ENCODE measurements at places on chromosomes 12 and 14.

DNA sequence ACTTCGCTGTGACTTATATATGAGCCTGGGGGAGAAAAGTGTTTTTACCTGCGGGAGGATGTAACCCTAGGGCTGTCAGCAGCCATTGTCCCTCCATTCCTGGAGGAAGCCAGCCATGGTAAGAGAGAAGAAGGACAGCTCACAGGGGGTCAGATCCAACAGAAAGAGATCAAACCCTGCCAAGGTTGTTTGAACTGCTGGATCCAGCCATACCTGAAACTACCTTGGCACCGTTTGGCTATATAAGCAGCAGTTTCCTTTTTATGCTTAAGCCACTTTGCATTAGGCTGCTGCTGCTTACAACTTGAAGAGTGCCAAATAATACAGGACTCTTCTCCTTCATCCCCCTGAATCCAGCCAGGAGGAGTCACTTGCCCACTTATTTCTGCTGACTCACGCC lies 205.5 kb downstream of the PHETA1 start:
- DNase-seq = no peak

DNA sequence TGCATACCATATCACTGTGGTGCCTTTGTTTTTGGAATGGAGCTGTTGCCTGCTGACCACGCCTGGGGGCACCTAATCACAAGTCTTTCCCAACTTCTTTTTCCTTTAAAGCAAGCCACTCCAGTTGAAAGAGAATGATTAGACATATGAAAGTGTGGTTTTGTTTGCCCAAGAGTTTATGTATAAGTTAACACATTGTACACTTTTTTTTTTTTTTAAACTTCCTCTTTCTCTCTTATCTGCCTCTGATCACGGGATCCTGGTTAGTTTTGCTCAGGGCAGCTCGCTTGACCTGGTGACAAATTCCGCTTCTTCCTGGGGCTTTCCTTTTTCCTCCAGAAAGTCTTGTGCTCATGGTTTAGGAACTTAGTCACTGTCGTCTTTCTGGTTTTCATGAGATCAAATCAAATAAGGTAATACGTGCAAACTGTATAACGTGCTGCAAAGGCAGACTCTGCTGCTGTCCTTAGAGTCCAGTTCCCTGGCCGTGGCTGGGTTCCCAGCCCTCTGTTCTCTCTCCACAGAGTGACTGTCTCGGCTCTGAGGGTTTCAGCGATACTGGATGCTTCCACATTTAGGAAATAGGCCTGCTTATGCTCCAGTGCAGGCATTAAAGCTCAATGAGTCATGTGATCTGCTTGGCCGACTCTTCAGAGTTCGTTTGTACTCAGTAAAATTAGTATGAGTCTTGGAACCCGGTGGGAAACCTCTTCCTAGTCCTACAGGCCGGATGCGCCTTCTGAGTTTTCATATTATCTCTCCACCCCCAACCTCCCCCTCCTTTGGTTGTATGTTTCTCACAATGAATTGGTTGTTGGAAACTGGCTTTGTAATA lies 15.2 kb downstream of the RASSF3 start:
- DNase-seq = no peak

DNA sequence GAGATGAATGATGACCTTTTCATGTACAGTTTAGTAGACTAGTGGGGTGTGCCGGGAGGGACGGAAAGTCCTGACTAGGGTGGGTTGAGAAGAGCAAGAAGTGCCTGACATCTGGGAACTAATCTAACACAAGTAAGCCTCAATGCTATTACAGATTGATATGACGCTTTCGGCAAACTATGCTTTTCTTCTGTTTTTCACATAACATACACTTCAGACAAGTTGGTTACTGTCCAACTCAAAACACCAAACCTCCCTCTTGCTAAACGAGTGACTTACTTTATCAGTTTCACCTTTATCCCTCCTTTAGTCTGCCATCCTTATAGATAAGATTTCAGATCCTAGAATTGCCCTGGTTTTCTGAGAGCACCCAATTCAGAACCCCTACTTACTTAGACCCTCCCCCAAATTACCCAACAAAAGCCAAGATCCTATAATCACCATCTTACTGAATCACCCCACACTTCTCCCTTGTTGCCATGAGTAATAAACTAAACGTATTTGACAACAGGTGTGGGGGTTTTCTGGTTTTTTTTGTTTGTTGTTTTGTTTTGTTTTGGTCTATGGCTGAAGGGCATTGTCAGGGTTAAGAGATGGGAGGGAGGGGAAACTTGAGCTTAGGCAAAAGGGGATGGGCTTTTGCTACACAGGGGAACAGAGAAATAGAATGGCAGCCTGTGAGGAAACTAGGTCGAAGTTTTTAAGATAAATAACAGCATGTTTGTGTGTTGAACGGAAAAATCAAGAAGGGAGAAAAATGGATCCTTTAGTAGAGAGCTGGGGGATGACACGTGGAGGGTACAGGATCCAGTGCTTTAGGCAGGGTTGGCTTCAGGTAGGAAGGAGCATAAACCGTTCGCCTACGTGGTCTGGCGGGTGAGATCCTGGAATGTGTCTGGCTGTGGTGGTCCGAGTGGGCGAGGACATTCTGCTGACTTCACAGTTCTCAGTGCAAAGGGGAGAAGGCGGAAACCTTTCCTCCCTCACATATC lies 6.1 kb upstream of the PSMA3 start:
- no peak for DNase-seq

DNA sequence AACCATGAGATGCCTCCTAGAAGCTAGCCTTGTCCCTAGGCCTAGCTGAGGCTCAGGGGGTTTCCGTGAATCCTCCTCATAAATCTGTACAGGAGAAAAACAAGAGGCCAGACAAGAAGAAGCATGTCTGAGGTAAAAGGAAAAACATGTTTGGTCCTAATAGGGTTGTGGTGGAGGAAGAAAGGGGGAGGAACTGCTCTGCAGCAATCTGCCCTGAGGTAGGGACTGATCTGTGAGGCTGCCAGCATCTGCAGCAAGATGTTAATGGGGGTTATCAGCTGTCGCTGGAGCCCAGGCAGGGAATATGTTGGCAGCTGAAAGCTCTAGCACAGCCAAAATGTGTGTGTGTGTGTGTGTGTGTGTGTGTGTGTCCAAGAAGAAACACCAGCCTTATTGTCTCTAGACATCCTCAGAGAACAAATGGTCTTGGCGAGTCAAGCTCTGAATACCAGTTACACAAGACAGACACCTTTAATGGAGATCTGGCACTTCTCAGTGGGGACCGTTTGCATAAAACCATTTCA lies 218.5 kb downstream of the NUAK1 start:
- no peak for DNase-seq

- peak; percentile 4 for DNase-seq
Observed at GRCh38 chr12:100401660-100402059, 44.8 kb downstream of the SLC17A8 start.

DNA sequence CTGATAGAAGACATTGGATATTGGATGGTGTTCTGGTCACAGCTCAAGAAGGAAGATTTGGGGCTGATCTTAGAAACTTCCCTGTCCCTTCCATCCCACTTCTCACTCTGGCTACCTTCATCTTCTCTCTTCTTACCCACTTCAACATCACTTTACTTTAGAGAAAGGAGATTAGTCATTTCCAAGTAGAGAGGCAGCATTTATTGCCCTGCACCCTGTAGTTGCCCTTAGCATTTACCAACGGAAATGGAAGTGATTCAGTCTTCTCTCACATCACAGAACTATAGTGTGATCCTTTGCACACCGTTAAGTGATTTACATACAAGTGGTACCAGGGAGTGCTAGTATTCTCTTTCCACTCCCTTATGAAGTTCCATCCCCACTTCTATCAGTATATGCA lies 52.4 kb downstream of the PHLDA1 start:
- DNase-seq = no peak

DNA sequence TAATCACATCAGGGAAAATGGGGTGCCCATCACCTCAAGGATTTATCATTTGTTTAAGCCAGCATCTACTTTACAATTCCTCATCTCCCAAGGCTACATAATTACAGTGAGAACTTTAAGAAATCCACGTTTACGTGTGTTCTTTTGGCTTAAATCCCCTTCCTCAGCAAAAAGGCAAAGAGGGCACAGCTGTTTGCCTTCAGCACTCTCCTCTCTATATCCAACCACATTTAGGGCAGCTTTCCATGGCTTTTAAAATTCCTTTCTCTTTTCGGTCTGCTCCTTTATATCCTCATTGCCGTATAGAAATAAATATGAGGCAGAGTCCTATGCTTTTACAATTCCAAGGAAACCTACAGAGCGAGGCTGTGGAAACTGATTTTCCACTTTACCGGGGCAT lies 175.9 kb downstream of the EMP1 start:
- no peak for DNase-seq

- peak; percentile 60 for DNase-seq
Observed at GRCh38 chr12:128078301-128078971, 188.5 kb upstream of the TMEM132C start.

DNA sequence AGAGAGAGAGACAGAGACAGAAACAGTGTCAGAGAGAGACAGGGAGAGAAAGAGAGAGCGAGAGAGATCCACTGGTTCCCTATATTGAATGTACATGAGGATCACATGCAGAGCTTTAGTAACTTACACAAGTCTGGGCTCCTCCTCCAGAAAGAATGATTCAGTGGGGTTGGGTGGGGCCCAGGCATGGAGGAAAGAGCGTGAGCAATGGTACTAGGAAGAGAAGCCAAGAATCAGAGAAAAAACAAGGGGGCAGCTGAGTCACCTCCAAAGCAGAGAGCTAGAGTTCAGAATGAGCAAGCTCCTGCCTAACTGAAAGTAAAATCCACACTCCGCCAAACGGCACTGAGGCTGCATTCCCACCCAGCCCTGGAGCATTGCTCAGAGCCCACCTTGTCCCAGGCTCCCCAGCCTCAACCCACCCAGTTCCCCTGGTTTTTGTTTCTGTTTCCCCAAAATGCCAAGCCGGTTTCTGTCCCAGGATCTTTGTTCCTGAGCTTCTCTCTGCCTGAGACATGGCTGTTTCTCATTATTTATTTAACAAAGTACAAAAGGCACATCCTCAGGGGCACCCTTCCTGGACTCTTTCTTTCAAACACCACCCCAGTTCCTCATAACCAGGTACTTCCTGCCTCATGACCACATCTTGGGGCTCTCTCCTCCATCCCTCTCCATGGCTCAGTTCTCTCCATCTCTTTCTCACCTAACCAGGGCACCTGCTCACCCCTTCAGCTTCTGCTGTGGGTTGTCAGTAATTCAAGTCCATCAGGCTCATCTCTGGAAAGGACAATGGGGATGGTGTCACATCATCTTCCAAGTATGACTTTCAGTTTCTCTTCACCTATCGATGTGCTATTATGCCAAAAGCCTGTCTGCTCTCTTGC lies 670.3 kb upstream of the TBX3 start:
- peak; percentile 95 for DNase-seq

GRCh38 chr12:4119157-4119761 lies 154.3 kb upstream of the CCND2 start:
- DNase-seq = no peak

- DNase-seq = no peak
Observed at GRCh38 chr12:6263931-6264330, 46.6 kb upstream of the PLEKHG6 start.

DNA sequence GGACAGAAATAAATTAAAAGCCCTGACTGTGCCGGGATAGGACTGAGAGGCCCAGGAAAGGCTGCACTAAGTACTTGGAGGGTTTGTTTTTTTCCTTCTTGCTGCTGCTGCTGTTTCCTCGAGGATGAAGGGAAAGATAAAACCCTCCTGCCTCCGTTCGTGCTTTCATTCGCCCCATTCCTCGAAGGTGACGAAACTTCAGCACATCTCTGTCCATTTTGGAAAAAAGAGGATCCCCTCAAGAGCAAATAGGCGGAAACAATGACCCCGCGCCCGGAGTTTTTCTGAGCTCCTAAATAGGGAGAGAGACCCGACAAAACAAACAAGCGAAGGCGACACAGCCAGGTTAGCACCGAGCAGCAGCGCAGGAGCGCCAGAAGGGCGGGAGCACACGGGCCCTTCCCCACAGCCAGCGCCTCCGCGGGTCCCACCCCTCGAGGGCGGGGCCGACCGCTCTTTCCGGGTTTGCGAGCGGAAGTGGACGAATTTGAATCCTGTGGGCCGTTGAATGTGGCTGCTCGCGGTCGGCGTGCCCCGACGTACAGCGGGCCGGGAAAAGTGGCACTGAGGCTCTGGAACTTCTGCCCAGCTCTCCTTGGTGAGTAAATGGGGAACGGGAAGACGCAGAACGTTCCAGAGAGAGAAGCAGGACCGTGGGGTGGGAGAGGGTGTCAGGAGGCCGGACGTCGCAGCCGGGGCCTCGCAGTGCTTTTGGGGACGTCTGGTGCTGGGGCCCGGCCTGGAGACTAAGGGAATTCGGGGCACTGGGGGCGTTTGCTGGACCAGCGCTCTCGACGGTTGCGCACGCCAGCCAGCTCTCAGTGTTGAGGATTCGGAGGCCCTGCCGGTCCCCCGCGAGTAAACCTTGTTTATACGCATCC lies at the start of gene G2E3:
Gene G2E3 (plus strand): TSS at position 484 of the 881 bp plus-strand sequence. CDS start 21,922 bp downstream, outside the sequence.
- DNase-seq = peak; percentile 63

DNA sequence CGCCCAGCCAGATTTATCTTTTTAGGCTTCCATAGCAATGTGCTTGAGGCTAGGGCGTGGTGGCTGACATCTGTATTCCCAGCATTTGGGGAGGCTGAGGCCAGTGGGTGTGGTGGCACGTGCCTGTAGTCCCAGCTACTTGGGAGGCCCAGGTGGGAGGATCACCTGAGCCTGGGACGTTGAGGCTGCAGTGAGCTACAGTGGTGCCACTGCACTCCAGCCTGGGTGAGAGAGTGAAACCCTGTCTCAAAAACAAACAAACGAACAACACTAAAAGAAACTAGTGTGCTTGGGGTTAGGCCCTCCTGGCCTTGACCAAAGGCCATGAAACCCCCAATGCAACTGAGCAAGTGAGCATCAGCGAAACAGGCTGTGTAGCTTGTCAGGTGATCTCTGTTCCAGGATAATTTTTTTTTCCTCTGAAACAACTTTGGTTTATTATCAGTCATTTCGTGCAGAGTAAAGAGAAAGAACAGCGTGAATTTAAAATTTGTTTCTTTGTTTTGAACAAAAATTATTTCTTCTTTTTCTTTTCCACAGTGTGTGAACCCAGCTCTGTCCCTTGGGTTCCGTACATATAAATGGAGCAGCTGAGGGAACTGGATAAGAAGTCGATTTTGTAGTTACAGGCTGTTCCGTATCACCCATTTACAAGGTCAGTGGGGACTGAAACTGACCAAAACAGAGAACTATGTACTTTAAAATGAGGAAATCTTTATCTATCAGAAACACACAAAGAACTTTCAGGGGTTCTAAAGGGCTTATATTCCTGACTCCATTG lies 8.8 kb upstream of the TUBA1C start:
- no peak for DNase-seq

- DNase-seq = peak; percentile 91
Observed at GRCh38 chr12:46391630-46392029, 19.1 kb upstream of the SLC38A2 start.

DNA sequence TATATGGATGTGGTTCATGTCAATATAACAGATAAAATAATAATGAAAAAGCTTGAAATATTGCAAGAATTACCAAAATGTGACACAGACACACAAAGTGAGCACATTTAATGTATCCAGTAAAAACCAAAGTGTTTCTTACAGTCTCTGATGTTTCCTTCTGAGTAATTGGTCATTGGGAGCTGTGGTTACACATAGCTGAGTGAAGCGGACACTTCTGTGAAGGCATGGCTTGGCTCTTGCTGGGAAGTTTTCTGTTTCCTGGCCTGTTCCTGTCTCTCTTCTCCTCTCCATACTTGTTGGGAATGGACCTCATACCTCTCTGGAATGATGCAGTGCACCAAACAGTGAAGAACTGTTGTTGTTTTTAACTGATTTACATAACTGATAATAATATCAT lies 117.3 kb downstream of the BICD1 start:
- no peak for DNase-seq

Measured in fibroblast of the conjunctiva (primary cell).